ENCODE measurements at places on chromosomes 1 and 21.

- no peak for DNase-seq
Measured at GRCh38 chr1:24969596-24970398, 39.7 kb upstream of the RUNX3 start.

GRCh38 chr1:44988531-44989156 is 2.2 kb upstream of the EIF2B3 start:
- no peak for DNase-seq

DNA sequence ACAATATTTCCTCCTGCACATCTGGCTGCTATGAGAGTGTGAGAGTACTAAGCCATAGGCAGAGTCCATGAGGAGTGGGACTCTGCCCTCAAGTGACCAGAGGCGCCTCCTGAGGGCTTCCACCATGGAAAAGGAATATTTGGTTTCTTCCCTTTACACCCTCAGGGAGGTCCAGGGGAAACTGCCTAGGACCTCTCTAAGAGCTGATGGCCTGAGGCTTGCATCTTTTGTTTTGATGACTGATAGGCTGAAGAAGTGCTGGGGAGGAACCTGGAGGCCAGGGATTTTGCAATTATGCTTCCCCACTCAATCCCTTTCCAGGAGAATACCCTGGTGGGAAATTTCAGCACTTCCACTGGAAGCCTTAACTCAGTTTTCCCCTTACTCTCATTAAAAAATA is 111.0 kb downstream of the PBX1 start:
- DNase-seq, result no peak

- DNase-seq, result no peak
Measured at GRCh38 chr1:225931270-225932136, 7.5 kb upstream of the PYCR2 start.

DNA sequence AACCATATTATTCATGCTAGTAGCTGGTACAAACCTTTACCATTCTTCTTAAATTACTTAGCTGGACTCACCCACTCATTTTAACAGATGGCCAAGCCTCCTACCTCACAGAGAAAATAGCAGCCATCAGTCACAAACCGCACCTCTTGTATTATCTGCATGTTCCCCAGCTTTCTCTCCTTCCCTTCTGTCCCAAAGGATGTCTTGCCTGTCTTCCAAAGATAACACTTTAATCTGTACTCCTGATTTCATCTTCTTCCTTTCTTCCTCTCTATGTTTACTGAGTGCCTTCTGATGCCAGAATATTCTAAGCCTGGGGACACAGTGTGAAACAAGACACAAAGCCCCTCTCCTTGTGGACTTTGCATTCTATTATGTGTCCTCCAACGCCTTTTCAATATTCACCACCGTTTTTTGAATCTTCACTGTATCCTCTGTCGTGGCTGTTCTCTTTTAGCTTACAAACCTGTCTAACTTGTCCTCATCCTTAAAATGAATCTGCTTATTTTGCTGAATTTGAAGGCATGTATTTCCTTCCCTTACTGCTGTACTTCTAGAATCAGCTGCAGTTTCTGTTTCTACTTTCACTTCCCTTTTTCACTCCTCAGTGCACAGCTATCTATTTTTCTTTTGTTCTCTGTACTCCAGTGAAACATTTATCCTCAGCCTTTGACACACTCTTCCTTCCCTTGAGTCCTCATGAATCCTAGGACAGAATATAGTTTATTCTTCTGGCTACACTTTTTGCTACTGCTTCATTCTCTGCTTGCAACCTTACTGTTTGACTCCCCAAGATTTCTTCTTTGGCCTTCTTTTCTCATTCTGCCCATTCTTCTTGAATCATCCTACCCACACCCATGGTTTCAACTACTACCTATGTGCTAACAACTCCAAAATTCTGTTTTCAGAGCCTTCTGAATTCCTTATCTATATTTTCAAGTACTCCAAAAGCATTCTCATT is 216.9 kb upstream of the SAMSN1 start:
- DNase-seq, result peak; percentile 11

DNA sequence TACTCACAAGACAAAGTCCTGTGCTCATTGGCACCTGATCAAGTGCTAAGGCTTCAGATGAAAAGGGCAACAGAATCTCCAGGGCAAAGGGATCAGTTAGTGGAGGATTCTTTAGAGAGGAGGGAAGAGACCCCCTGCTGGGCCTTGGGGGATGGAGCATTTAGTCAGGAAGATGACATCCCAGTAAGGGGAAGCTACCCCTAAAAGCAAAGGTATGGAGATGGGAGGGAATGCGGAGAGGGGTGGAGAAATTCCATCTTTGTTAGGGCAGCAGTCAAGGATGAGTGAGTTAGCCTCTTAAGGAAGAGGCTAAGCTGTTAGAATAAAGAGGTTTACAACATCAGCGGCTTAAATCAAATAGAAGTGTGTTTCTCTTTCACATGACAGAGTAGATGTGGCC is 67.4 kb downstream of the ST6GALNAC3 start:
- no peak for DNase-seq

DNA sequence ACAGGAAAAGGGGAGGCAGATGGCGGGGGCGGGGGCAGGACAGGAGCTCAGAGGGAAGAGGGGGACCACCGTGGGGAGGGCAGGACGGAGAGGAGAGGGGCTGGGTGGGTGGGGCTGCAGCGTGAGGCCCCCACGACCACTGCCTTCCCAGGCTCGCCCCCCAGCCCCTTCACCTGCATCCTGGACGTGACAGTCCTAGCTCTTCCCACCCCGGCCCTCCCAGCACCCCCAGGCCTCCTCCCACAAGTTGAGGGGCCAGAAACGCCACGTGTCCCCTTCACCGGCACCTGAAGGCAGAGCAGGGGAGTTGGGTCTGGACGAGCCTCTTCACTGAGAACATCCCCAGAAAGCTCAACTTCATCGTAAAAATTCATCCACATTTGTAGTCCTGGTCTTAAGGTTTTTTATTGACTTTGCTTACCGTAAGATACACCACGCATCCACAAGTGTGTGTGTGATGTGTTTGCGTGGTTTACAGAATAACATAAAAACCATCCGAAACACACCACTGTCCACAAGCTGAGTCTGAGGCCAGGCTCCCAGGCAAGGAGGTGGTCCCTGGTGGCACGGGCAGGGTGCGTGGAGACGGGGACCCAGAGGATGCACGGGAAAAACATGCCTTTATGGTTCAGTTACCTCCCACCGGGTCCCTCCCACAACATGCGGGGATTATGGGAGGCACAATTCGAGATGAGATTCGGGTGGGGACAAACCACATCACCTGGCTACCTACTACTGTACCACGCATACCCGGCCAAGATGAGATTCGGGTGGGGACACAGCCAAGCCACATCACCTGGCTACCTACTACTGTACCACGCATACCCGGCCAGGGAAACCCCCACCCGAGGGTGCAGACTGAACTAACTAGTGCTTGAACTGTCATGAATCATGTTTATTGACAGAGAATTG is 13.9 kb upstream of the COL18A1 start:
- no peak for DNase-seq

DNA sequence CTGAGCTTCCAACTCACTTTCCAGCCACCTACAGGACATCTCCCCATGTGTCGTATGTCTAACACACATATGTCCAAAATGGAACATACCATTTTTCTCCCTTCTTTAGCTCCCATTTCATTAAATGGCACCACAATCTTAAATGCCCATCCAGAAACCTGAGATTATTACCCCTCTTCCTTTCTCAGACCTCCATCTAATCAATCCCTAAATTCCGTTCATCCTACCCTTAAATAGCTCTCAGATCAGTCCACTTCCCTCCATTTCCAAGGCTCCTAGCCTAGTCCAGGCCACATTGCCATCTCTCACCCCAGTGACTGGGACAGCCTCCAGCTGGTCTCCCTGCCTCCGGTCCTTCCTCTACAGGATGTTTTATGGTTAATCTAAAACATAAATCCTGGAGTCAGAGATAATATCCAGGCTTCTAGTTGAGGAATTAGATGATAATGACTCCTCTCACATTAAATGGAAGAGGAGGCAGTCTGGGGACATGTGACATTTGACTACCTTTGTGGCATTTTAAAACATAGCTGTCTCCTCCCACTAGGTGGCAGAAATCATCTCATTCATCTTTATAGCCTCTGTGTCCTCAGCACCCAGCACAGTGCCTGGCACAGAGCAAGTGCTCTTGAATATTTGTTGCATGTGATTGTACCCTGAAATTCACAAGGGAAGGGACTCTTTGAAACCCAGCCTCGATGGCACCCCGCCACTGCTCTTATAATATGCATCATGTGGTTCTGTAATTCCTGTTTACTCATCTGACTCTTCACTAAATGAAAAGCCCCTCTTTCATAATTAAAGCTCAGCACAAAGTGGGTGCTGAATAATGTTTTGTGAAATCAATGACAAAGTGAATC is 102.3 kb downstream of the TMEM53 start:
- DNase-seq, result peak; percentile 14

DNA sequence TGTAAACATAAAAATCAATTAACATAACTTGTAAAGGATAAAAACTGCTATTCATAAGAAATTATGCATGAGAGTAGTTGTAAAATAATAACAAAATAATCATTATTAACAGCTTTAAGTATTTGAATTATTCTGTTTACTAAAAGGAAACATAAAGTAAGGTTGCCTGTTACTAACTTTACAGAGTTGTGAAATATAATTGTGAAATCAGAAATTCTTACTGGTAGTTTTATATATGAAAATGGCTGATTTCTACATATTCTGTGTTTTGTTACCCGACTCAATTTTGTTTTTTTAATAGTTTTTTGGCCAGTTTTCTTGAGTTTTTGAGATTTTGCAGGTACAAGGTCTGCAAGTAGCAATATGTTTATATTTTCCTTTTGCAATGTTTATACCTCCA is 27.8 kb downstream of the FNBP1L start:
- no peak for DNase-seq

DNA sequence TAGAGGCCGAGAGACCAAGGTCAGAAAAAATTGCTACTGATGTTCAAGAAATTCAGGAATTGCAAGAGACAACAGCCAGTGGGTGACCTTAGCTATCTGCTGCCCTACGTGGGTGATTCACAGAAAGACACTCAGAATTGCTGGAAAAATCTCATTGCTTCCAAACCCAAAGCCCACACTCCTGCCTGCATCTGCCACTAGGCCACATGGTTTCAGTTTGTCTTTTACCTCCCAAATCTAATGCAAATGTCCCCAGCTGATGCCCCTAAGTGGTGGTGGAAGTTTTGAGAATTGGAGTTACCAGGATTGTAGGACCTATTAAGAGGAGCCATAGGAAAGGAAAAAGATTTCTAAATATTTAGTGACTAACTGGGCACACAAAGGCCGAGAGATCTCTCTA is 341.5 kb upstream of the CHRM3 start:
- DNase-seq, result no peak
